Smooth muscle cell of the pulmonary artery (primary cell): ENCODE measurements at places on chromosomes 12 and 14. TPM values are rescaled to one million over a fixed set of nuclear protein-coding genes. Genes with fewer than 3 reads are reported as not detected.

PPP1R1A gene
- not detected in 2 replicates for total RNA-seq

SOX5 gene
- total RNA-seq = 3.0 and 6.6 TPM in 2 replicates

C3AR1 gene
- total RNA-seq = 0.07 and 0.17 TPM in 2 replicates

HOXC9 gene
- 0.40 and 1.8 TPM in 2 replicates for total RNA-seq

CAPS2 gene
- total RNA-seq = 7.4 and 10.4 TPM in 2 replicates
